DMS79 (cell line): ENCODE measurements at places on chromosomes 2 and 18.

- no peak for DNase-seq
Measured at GRCh38 chr2:32496662-32497061, 131.2 kb upstream of the TTC27 start.

- no peak for DNase-seq
Measured at GRCh38 chr2:45965871-45966498, 314.5 kb downstream of the PRKCE start.

GRCh38 chr18:6254456-6254855 lies 160.3 kb downstream of the L3MBTL4 start:
- no peak for DNase-seq

GRCh38 chr18:65788373-65788772 lies 37.6 kb downstream of the CDH7 start:
- no peak for DNase-seq

- DNase-seq, result no peak
Measured at GRCh38 chr2:188078534-188078933, 213.1 kb upstream of the GULP1 start.

GRCh38 chr2:207219081-207219630 lies 53.4 kb upstream of the KLF7 start:
- no peak for DNase-seq

- no peak for DNase-seq
Measured at GRCh38 chr18:59056706-59057492, 82.8 kb upstream of the SEC11C start.

- DNase-seq, result no peak
Measured at GRCh38 chr18:62369129-62369644, 44.1 kb downstream of the TNFRSF11A start.

- no peak for DNase-seq
Measured at GRCh38 chr2:238950551-238950950, 102.7 kb downstream of the TWIST2 start.

- no peak for DNase-seq
Measured at GRCh38 chr2:238997137-238997390, 149.2 kb downstream of the TWIST2 start.
